ENCODE measurements at places on chromosomes 3 and 15.

DNA sequence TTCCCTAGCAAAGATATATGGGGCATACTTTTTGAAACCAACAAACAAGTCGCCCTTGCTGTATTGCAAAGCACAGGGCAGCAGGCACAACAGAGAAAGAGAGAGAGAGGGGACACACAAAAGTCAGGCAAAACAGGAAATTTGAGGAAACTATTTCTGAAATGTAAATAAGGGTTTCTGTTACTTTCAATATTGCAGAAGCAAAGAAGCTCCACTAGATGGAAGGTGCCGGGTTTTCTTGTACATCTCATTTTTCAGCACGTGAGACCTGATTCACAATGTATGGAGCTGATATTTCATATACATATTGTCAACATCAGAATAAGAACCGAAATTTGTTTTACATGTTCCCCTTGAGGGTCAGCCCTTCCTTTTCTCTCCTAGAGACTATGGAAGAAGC is 127.4 kb downstream of the FOXP1 start:
- peak; percentile 21 for DNase-seq

DNA sequence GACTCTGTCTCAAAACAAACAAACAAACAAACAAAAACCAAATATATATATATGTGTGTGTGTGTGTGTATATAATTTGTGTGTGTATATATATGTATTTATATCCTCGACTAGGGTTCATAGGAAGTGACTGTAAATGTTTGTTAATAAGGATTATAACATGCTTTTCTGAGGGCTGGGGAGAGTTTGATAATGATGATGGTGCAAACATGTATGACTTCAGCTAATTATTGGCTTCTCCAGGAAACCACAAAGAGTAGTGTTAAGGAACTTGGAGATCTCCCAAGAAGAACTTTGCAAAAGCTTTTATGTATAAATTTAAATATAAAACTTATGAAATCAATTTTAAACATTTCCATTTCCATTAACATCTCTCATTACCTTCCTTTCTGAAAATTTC is 3.9 kb upstream of the OPA1 start:
- no peak for DNase-seq

GRCh38 chr3:171250444-171250843 is 209.8 kb downstream of the TNIK start:
- no peak for DNase-seq

GRCh38 chr3:2540115-2540514 is 441.4 kb downstream of the CNTN4 start:
- DNase-seq: no peak

- DNase-seq: no peak
Measured at GRCh38 chr15:91329914-91330313, 229.9 kb downstream of the SV2B start.

- no peak for DNase-seq
Measured at GRCh38 chr3:41348401-41348800, 149.1 kb downstream of the CTNNB1 start.

- DNase-seq: no peak
Measured at GRCh38 chr3:173399044-173399443, 1.5 kb downstream of the NLGN1 start.

DNA sequence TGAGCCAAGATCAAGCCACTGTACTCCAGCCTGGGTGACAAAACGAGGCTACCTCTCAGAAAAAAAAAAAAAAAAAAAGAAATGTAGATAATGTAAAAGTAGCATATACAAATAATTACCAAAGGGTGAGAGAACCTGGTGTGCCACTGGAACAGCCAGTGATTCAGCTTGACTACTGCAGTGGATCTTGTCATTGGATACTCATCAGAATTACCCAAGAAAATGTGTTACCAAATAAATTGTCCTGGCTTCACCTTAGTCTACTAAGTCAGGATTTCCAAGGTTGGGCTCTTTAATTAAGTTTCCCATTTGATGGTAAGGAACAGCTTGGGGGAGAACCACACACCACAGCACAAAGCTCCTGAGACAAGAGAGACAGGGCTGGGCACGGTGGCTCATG is 1.5 kb downstream of the NICN1 start:
- DNase-seq: no peak

GRCh38 chr3:143436231-143436930 is 316.8 kb downstream of the CHST2 start:
- no peak for DNase-seq

GRCh38 chr3:102192575-102192974 is 242.2 kb upstream of the ZPLD1 start:
- no peak for DNase-seq

GRCh38 chr15:87681104-87681503 is 575.4 kb downstream of the NTRK3 start:
- DNase-seq: no peak

- no peak for DNase-seq
Measured at GRCh38 chr3:74591342-74591741, 23.1 kb downstream of the CNTN3 start.

DNA sequence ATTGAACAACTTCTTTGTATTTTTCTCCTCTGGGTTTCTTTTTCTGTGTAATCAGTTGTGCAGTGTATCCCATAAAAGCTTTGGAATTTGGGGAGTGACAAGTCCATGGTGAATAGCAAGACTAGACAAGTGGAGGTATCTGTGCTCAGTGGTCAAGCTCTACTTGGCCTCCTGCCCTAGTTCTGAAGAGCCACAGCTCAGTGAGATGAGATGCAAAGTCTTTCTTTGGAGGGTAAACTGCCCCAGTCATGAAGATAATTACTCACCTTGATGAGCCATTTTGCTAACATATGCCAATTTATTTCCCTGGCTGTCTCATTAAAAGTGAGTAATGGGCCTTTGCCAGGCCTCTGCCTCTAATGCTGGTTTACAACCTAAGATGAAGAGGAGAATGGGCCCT is 271.2 kb upstream of the TRIM42 start:
- DNase-seq: no peak

- DNase-seq: peak; percentile 78
Measured at GRCh38 chr15:77527164-77527778, 105.4 kb downstream of the LINGO1 start.

DNA sequence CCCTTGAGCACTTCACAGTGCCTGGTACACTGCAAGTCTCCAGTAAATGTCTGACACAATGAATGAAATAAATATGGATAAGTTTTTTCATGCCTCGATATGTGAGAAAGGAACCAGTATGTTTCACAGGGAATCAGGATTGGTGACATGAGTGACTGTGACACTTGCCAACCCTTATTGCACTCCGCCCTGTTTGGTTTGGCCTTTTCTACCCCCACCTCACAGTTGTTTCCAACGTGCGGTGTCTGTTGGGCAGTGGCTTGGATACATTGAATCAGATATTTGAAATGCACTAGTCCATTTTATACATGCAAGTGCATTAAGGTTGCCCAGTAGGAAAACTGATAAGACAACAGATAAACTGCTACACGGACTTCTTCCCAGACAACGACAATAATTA is 2.0 kb downstream of the NPHP3 start:
- no peak for DNase-seq

- no peak for DNase-seq
Measured at GRCh38 chr3:197989651-197990050, 29.6 kb downstream of the LMLN start.

DNA sequence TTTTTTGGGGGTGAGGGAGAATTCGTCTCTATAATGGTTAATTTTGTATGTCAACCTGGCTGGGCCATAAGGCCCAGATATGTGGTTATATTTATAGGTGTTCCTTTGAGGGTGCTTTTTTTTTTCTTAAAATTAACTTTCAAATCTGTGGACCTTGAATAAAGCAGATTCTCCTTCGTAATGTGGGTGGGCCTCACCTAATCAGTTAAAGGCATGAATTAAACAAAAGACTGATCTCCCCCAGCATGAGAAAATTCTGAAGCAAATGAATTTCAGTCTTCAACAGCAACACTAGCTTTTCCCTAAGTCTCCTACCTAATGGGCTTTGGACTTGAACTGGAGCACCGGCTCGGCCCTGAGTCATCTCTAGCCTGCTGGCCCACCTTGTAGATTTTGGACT is 77.4 kb downstream of the GMNC start:
- no peak for DNase-seq

- DNase-seq: peak; percentile 68
Measured at GRCh38 chr15:38849046-38849445, 284.4 kb upstream of the RASGRP1 start.

DNA sequence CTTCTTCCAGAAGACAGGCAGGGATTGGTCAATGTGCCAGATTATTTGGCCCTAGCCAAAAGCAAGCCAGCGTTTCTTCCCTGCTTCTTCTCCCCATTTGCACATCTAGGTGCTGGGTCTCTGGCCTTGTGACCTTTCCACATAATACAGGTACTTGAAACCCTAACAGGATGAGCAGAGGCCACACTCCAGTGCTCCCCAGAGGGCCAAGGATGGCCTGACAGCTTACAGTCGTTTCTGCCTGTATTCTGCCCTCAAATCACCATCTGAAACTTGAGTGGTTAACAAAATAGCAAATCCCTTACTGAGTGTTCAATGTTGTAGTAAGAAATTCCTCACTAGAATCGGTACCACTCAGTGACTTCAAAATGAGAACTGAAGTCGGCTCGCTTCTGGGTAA is 29.1 kb downstream of the MKRN2 start:
- no peak for DNase-seq

DNA sequence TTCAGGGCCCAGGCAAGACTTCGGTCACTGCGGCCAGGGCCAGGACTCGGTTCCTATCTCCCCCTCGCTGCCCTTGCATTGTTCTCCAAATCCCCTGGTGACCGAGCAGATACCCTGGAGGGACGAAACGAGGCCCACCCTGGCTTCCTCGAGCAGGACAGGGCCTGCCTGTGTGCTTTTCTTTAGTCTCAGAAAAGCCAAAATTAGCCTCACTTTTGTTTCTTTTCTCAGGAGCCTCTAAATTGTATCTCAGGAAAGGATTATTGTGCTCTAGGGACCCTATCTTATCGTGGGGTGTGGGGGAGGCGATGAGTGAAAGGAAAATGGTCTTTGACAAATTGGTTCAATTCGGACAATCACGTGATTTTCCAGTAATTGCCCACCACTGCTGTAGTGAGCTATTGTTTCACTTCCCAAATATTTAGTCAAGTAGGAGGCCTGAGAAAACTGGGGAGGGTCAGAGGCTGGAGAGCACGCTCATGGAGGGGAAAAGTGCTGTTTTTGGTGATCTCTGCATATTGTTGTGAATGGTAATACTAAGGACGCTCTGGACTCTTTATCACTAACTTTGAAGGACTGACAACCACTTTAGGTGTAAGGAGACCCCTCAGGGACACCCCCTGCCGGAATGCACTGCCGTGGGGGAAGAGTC is 61.6 kb downstream of the TMEM44 start:
- peak; percentile 56 for DNase-seq

GRCh38 chr15:58520936-58521292 is 89.1 kb downstream of the LIPC start:
- DNase-seq: no peak

- DNase-seq: no peak
Measured at GRCh38 chr3:102078854-102079808, 229.8 kb downstream of the NFKBIZ start.

GRCh38 chr3:65820600-65820999 is 218.1 kb downstream of the MAGI1 start:
- no peak for DNase-seq

DNA sequence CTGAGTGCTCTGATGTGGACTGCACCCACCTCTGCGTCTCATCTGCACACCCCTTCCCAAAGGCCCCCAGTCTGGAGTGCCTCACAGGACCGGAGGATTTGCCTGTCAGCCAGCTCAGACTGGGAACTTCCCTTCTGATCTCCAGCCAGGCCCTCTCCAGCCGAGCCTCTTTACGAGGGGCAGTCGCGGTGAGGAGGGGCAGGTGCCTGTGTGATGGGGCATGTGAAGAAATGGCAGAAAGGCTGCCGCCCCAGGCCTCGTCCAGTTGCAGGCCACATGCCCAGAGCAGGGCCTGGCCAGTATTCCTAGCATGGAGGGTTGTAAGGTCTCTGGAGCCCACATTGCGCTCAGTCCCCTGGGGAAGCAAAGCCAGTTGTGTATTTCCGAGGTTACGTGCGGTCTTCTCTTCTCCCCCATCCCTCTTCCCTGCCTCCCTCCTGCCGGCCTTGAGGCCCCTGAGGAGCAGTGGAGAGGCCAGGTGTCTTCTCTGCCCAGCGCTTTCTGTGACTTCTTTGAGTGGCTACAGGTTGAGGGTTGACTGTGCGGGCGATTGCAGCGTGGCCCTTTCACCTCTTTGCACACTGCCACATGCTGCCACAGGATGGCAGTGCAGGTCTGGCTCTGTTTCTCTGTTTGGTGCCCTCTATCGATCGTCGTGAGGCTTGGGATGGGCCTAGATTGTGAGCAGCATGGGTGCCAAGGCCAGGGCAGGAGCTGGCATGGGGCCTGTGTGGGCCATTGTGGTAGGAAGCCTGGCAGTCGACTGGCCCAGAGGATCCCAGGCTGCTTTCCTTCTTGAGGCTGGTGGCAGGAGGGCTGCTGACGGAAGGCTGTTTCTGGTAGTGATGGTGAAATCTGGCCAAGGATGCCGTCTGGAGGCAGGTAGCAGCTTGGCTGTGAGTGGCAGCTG is 5.3 kb downstream of the CLK3 start:
- peak; percentile 70 for DNase-seq

GRCh38 chr3:140408252-140408651 is 269.6 kb upstream of the TRIM42 start:
- no peak for DNase-seq

DNA sequence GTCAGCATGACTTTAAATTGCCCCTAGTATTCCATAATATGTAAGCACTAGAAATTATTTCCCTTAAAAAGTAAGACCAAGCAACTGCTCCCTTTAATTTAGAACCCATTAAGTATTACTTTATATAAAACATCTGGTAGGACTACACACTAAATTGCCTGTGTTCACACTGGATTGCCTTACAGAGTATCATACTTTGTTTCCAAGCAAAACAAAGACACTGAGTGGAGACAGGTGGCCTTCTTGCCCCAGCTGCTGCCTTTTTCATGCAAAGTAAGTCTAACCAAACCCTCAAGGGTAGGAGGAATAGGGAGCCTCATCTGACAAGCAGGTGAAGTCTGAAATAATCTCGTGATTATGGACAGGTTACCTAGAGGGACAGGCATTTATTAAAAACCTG is 87.3 kb downstream of the PEX5L start:
- DNase-seq: no peak

DNA sequence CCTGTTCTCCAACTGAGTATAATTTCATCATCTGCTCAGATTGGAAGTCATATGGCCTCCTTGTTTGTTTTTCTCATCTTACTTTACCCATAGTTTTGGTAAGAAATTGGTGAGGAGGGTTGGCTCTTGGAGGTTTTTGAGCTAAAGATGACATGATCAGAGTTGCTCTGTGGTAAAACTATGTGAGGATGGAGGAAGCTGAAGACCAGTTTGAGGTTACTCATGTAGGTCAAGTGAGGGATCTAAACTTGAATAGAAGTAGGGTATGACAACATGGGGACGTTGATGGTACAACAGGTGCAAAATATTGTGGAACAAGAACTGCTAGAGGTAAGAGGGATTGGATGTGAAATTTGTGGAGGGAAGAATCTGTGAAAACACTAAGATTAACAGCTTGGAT is 87.7 kb upstream of the NEO1 start:
- no peak for DNase-seq

DNA sequence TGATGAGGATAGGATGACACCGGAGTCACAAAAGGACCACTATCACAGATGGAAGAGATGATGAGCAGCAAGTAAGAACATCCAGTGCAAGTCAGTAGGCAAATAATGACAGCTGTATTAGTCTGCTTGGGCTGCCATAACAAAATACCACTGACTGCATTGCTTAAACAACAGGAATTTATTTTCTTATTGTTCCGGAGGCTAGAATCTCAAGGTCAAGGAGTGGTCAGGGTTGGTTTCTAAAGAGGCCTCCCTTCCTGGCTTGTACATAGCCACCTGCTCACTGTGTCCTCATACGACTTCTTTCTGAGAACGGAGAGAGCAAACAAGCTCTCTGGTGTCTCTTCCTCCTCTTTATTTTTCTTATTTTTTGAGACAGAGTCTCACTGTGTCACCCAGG is 380.7 kb downstream of the PLOD2 start:
- no peak for DNase-seq
